Right cardiac atrium (tissue), 5 donors: ENCODE measurements at places on chromosomes 5 and 9.

DNA sequence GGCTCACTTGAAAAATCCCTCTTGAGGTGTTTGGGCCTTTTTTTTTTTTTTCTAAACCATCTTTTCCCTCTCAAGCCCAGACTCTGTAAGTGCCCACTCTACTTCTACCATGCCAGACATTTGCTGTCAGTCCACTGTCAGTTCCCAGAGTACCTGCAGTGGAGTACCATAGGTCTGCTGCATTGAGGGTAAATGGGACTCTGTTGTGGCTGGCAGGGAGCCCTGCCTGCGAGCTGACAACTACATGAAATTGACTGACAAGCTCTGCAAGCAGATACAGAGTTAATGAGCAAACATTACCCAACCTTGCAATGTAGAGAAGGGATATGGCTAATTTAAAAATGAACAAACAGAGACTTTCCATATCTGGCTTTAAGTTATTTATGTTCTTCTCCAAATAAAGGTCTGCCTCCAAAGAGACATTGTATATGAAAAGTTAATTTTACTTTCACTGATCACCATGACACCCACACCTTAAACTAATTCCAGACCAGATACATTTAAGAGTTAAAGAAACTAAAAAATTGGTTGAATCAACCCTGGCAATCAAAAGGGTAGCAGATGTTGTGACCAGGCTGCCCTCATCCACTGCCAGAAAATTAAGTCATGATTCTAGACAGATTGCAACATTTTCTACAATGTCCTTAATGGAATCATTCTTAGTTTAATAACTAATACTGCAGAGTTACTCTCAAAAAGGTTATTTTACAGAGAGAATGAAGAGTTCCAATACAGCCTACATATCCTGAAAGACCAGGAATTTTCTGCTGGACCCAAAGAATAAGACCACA lies 100.4 kb upstream of the PAM start:
- no peak for DNase-seq

- no peak for DNase-seq
Observed at GRCh38 chr5:127571314-127572131, 54.1 kb downstream of the PRRC1 start.

DNA sequence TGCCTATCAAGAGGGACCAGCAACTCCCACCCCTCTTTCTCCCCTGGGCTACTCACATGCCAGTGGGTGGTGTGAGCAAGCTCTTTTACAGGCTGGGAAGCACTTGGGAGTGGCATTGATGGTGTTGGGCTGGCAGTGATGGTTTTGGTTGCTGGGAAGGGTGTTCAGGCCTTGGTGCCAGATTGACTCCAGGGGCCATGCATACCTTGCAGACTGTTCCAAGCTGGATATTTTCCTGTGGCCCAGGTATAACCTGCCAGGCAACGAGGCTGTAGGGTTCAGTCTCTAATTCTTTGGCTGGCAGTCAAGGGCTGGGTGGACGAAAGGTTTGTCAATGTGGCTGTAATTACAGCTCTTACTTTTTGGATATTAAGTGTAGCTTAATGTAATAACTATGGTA lies 177.3 kb downstream of the MACROH2A1 start:
- DNase-seq, result no peak

- no peak for DNase-seq
Observed at GRCh38 chr9:74447451-74448193, 49.5 kb upstream of the RORB start.

DNA sequence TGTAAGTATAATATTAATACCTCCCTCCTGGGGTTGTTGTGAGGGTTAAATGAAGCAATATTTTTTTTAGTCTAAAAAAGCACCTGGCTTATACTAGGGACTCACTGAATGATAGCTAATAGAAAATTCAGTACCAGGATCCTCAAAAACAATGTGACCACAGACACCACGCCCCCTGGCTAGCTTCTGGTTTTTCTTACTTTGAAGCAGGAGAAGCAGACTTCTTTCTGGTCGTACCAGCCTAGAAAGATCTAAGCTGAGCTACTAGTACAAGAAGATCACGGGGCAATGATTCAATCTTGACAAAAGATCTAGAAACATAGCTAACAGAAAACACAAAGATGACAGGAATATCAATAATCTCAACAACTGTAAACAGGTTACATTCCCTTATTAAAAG lies 218.5 kb upstream of the SLC30A5 start:
- no peak for DNase-seq

- no peak for DNase-seq
Observed at GRCh38 chr5:173451651-173452050, 123.4 kb upstream of the STC2 start.

- no peak for DNase-seq
Observed at GRCh38 chr5:136525597-136525996, 160.3 kb upstream of the TRPC7 start.

DNA sequence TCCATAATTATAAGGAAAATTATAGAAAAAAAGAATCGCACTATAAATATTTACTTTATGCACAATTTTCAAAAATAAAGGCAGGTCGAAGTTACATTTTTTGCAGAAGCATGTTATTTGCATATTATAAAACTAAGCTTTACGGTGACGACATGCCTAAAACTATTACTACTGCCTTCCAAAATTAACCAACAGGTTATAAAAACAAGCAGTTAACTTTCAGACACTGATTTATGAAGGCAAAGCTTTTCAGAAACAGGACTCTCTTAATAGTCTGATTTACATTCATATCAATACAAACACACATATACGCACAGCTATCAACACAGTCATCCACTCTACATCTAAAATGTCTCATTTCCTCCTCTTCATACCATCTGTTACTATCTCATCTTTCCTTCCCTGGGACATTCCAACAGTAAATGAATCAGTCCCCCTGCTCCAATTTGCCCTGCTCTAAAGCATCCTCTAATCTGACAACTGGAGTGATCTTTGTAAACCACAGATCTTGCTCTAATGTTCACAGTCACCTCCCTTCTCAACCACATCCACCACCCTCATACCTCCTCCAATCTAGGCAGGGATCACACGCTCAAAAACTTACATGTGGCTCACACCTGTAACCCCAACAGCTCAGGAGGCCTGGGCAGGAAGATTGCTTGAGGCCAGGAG lies 21.6 kb downstream of the FBXW11 start:
- no peak for DNase-seq

DNA sequence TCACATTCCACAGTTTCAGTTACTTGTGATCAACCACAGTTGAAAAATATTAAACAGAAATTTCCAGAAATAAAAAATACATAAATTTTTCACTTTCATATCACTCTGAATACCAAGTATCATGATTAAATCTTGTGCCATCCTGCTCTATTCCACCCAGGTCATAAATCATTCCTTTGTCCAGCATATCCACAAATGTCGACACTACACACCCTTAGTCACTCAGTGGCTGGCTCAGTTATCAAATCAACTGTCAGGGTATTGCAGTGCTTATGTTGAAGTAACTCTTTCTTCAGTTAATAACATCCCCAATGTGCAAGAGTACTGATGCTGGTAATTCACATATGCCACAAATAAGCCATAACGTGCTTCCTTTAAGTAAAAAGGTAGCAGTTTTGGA lies 115.7 kb downstream of the FBXL17 start:
- no peak for DNase-seq

- no peak for DNase-seq
Observed at GRCh38 chr9:130519927-130520326, 59.5 kb upstream of the FUBP3 start.

GRCh38 chr9:122100756-122101155 lies 7.6 kb upstream of the TTLL11 start:
- no peak for DNase-seq

- no peak for DNase-seq
Observed at GRCh38 chr9:128992995-128993394, 35.1 kb downstream of the SH3GLB2 start.

- no peak for DNase-seq
Observed at GRCh38 chr9:92254381-92255337, 38.8 kb downstream of the IARS1 start.

- DNase-seq, result peak; percentile 55
Observed at GRCh38 chr5:172700365-172701290, 59.6 kb downstream of the NEURL1B start.

- no peak for DNase-seq
Observed at GRCh38 chr5:157464519-157465171, 4.6 kb downstream of the NIPAL4 start.

DNA sequence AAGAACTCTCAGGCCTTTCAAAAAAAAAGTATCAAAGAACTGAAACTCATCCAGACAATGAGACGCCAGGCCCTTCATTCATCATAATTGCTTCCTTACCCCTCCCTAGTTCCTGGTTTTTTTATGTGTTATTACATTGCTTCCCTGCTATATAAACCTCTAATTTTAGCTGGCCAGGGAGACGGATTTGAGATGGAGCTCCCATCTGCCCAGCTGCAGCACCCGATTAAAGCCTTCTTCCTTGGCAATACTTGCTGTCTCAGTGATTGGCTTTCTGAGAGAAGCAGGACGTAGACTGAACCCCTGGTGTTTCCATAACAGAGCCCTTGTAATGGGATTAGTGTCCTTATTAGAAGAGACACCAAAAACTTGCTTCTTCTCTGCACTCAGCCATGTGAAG lies 62.4 kb downstream of the BARX1 start:
- no peak for DNase-seq

GRCh38 chr5:136191304-136192014 lies 1.5 kb downstream of the SMIM32 start:
- DNase-seq, result no peak

DNA sequence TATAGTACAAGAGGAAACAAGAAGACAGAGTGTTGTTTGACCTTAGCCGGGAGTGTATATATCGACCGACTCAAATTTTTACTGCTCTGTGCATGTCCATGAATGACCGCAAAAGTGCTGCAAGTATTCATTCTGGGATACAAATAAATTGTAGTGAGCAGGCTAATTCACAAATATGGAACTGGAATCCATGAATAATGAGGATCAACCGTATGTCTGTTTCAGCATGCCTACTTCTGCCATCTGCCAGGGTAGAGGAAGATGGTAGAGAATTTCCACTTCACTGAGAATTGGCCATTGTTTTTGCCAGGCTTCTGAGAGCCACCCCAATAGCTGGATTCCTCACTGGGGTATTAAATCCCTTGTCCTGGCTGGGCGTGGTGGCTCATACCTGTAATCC lies 8.5 kb upstream of the RALGPS1 start:
- no peak for DNase-seq

- DNase-seq, result no peak
Observed at GRCh38 chr9:125400725-125401716, 139.4 kb downstream of the GAPVD1 start.

- no peak for DNase-seq
Observed at GRCh38 chr5:161547738-161548486, 1.4 kb upstream of the GABRB2 start.

DNA sequence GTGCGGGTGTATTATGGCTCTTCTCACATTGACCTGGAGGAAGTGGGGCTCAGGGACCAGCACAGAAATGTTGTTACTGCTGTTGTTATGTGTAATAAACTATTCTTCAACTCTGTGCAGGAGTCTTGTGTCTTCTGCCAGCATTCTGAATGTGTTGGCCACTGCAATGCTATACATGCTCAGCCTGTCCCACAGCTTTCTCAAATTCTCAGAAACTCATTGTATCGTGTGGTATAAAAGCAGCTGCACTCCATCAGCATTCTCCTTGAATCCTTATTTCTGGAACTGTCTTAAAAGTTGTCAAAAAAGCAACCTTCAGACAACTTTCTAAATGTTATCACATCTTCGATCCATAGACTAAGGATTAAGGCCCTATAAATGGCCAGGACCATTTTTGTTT lies 72.0 kb downstream of the ZNF474 start:
- no peak for DNase-seq

DNA sequence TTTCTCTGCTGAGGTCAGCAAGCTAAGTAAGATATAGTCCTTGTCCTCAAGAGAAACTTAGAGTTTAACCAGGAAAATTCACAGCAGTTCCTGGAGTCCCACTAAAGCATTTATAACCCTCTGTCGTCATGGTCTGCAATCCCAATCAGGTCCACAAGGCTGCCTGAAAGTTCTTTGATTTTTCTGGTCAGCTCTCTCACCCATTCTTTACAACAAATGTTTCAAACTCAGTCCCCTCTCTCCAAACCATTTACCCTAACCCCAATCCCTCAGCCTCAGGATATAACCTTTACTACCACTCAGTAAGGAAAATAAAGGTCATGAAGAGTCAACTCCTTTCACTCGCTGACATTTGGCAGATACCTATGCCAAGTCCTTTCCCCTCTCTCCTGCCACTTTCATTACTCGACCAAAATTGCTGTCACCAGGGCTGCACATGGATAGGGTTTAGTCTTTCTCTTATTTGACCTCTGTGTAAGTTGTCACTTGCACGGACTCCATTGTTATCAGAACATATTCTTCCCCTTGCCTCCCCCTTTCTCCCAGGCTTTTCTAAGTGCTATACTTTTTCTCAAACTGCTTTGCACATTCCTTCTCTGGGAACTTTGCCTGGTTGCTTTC lies 936.6 kb downstream of the NR2F1-AS1 start:
- DNase-seq, result no peak

- no peak for DNase-seq
Observed at GRCh38 chr9:128555180-128555721, 2.9 kb downstream of the SPTAN1 start.

DNA sequence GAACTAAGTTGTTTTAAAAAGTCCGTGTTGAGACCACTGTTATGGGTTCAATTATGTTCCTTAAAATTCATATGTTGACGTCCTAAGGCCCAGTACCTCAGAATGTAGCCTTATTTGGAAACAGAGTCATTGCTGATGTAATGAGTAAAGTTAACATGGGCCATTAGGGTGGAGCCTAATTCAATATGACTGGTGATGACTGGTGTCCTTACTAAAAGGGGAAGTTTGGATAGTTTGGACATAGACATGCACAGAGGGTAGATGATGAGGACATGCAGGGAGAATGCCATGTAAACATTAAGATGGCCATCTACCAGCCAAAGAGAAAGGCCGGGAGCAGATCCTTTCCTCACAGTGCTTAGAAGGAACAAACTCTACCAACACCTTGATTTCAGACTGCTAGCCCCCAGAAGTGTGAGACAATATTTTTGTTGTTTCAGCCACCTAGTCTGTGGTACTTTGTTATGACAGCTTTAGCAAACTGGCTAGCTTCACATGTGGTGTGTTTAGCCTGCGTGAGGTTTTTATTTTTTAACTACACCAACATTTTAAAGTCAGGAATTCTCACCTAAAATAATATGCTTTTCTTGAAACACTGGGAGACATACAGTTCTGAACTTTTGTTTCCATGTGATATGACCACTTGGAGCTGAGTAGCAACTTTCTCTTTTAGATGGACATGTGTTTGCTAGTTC lies 135.3 kb downstream of the YIPF5 start:
- DNase-seq, result no peak

DNA sequence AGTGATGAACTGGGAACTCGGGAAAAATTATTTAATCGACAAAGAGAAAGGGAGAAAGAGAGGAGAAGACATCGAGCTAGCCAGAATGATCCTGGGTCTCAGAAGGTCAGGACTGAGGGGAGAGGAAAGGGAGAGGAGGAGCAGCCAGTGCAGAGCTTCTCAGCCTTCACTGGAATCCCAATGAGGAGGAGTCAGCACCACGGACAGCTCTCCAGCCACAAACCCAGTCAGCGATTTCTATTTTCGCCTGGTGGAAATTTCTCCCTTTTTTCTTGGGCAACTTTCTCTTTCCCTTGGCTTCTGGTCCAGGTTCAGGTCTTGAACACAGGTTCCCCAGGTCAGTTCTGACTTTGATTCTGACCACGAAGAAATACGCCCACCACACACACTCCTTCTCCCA lies 1.6 kb upstream of the BRINP1 start:
- DNase-seq, result peak; percentile 81

- no peak for DNase-seq
Observed at GRCh38 chr9:96178153-96178552, 123.8 kb downstream of the HSD17B3 start.

GRCh38 chr5:64746446-64746845 lies 22.0 kb downstream of the SREK1IP1 start:
- no peak for DNase-seq
